ENCODE measurements at places on chromosomes 11 and 22.

DNA sequence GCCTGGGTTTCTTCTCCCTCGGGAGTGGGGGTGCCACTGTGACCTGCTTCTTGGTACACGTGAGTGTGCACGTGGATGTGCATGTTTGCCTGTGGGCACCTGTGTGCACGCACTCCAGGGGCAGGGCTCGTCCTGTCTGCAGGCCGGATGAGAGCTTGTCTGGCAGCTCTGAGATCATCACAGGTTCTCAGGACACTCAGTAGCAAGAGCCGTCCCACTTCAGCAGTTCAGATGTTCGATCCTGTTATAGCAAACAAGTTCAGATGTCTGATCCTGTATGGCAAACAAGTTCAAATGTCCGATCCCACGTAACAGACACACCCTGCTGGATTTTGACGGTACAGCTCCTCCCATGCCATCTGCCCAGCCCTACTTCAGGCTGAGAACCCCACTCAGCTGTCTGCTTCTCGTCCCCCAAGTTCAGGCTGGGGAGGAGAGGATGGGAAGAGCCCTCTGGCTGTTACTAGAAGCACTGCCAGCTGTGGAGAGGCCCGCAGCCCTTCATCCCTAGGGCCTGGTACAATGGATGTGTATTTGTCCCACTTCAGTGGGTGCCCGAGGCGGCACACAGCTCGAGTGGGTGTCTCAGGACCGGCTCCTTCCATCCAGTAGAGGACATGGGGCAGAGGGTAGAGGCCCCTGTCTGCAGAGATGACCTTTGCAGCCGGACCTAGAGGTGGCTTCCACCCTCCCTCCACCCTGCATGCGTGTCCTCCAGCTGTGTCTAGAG, 1126.9 kb downstream of the BRD1 start:
- DNase-seq, result no peak

GRCh38 chr11:129190087-129190486, 2.0 kb downstream of the ARHGAP32 start:
- no peak for DNase-seq

DNA sequence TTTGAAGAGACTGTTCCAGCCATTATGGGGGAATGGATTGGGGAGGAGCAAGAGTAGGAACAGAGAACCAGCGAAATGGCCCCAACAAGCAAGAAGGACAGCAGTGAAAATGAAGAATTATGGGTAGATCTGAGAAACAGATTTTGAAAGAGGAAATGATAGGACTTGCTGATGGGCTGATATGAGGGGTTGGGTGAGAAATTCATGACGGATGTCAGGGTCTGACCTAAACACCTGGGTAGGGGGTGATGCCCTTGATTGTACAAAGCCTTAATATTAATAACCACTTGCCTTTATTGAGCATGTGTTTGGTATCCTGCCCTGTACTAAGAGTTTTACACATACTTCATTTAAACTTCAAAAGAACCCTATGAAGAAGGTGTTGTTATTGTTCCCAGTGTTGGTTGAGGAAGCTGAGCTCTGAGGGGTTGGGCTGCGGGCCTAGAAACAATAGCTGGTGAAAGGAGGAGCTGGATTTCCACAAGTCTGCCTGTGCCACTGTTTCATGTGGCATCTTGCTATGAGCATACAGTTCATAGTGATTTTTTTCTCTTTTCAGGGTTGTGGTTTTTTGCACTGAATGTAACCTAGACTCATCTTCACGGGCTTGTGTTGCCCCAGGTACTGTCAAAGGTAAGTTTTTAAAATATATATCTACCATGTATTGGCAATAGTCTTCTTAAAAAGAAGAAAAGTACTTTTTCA, 61.1 kb upstream of the TNRC6B start:
- no peak for DNase-seq

DNA sequence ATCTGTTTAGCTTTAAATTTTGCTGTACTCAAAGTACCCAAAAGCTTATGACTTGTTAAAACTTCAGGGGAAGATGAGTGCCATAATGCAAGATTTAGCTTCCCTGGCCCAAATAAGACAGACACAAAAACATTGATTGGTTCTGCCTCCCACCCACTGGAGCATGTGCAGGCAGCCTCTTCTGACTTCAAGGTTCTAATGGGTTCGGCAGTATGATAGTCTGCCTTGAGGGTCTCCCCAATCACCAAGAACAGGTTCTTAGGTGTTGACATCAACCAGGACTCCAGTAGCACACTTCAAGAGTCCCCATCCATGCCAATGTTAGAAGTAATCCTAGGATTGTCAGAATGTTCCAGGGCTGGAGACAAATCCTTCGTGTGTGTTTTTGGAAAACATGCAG, 12.5 kb downstream of the EIF4G2 start:
- no peak for DNase-seq

DNA sequence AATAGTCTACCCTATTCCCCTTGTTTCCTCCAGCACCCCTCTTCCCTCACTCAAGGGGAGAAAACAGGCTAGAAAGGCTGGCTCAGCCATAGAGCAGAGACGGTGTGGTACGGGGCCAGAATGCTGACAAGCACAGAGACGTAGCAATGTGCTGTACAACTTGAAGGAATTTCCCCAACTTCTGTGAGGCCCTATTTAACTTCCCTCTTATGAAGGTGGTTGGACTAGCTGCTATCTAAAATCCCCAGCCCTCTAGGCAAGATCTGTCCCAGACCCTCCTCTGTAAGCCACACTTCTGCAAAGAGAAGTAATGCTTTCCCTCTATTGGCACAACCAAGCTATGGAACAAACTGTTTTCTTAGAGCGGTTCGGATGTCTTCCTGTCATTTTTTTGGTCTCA, 37.8 kb downstream of the PLEKHA7 start:
- DNase-seq, result no peak

GRCh38 chr11:114876234-114876633, 197.9 kb downstream of the NXPE2 start:
- no peak for DNase-seq

DNA sequence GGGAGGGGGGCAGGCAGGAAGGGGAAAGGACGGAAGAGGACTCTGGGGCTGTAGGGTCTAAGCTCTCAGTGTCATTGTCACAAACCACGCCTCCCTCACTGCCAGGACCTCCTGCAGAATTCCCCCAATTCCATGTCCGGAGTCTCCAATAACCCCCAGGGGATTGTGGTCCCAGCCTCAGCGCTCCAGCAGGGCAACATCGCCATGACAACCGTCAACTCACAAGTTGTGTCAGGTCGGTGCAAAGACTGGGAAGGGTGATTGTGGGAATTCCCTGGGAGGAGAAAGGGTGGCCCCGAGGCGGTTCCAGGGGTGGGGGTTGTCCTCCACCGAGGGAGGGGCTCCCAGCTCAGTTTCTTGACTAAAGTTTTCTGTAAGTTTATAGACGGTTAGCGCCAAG, 86.0 kb downstream of the FEZ1 start:
- DNase-seq, result no peak

Measured in stimulated activated CD4-positive, alpha-beta T cell treated with anti-CD3 and anti-CD28 coated beads, Interleukin-2, amount 100 ng/mL, for 24 hours (primary cell).